ENCODE measurements at places on chromosomes 4 and X.

- DNase-seq: no peak
Observed at GRCh38 chr4:47275595-47275994, 187.9 kb downstream of the COMMD8 start.

DNA sequence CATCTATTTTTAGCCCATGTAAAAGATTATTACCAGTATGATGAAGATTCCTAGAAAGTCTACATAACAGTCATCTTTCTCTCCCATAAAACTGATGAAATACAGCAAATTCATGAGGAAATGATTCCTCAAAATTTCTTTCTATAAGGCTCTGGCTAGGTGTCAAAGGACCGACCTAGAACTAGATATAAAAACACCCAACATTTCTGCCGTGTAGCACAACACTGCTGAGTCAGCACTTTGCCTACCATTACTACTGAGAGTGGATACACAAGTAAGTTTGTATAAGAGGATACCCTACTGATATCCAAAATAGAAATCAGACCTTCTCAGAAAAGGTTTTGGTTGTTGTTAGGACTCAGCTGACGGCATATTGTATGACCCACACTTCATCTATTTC, 24.7 kb downstream of the TMEM47 start:
- DNase-seq: no peak

DNA sequence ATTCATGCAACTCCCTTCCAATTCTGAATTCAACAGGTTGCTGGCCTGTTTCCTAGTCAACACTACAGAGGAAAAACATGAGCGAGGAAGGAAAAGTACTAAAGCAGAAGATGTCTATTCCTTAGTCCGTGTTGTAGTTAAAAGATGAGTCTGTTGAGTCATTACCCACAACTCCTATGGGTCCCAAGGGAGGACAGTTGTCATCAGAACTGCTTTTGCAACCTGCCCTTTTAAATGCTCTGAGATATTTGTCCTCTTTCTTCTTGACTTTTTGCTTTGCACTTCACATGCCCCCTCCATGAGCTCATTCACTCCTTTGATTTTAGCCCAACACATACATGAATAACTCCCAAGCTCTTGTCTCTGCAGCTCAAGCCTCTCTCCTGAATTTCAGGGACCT, 119.2 kb downstream of the CORIN start:
- DNase-seq: no peak

- DNase-seq: no peak
Observed at GRCh38 chrX:17621566-17622270, 115.6 kb upstream of the SCML1 start.

- DNase-seq: no peak
Observed at GRCh38 chr4:102696758-102697157, 64.0 kb downstream of the MANBA start.

- DNase-seq: no peak
Observed at GRCh38 chr4:174522183-174523024, at the start of gene HPGD. Gene HPGD, minus strand, starts transcription at chr4:174522488. Its CDS starts 37 bp downstream, at chr4:174522451.

Measured in NCI-H187 (cell line).